ENCODE measurements at places on chromosomes 12 and 14. TPM values are rescaled to one million over a fixed set of nuclear protein-coding genes. Genes with fewer than 3 reads are reported as not detected.

NANOG gene
- polyA plus RNA-seq = not detected

SERPINA10 gene
- polyA plus RNA-seq = not detected

CPNE6 gene
- polyA plus RNA-seq = 0.12 TPM

RASSF8 gene
- polyA plus RNA-seq = 4.1 TPM

SLC25A21 gene
- polyA plus RNA-seq = 1.2 TPM

FAIM2 gene
- polyA plus RNA-seq = 1.1 TPM

OASL gene
- polyA plus RNA-seq = 4.5 TPM

C1R gene
- polyA plus RNA-seq = 216 TPM

Data from stomach (tissue), 19 donors.